Foreskin melanocyte (primary cell): ENCODE measurements at places on chromosomes 12 and 14.

DNA sequence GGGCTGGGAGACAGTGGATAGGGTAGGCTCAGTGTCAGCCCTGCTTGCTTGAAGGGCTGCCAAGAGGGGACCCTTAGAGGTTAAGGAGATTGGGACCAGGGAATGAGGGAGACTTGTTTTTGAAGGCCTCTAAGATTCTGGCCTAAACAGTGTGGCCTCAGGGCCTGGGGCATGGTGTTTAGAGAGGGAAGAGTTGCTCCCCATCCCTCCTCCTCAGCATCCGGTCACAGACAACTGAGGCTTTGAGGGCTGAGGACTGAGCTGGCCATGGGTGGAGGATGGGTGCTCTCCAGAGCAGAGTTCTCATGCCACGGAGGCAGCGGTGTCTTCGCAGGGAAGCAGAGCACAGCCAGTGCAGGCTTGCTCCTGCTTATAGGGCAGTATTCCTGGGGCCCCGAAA is 49.4 kb downstream of the KRT80 start:
- DNase-seq, result peak; percentile 82

GRCh38 chr12:110379197-110379596 is 24.3 kb downstream of the ANAPC7 start:
- peak; percentile 9 for DNase-seq

GRCh38 chr12:60977966-60978365 is 1282.2 kb upstream of the USP15 start:
- DNase-seq, result no peak

GRCh38 chr12:125300249-125300648 is 235.0 kb downstream of the AACS start:
- no peak for DNase-seq

- peak; percentile 70 for DNase-seq
These were observed 142.3 kb upstream of the ARHGAP5 start for GRCh38 chr14:31934767-31935266.

GRCh38 chr12:5624486-5625272 is 192.8 kb downstream of the NTF3 start:
- no peak for DNase-seq

- DNase-seq, result no peak
These were observed 92.3 kb downstream of the KCNK13 start for GRCh38 chr14:90154110-90154509.

DNA sequence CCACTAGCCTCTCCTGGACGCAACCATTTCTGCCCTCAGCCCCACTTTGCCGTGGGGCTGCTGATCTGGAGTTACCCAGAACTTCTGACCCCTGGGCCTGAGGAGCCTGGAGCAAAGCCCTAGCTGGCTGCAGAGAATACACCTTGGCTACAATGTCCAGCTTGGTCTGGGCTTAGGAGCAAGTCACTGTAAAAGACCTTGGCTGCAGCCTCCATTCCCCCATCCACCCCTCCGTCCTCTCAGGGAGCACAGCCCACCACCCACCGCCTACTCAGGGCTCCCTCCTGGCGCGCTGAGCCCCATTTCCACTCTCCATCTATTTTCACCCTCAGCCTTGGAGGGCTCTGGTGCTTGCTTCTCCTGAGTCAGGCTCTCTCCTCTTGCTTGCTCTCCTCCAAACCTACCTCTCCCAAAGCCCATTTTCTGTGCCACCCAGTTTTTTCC is 42.9 kb downstream of the ERH start:
- no peak for DNase-seq

DNA sequence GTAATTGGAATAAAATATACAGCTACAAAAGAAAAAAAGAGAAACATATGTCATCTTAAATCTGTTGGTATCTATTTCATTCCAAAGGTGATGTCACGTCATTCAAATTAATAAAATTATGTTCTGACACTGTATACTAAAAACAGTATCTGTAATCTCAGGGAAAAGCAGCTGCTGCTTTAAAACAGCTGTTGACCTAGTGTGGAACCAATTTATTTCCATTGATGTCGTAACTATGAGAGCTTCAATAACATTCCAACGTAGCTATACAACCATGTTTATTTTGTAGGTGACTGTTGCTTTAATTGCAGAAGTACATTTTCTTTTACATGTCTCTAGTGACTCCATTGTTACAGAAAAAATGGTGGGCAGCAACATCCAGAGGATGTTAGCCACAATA is 571.7 kb downstream of the RPS29 start:
- DNase-seq, result no peak

- no peak for DNase-seq
These were observed 235.2 kb upstream of the KRR1 start for GRCh38 chr12:75746621-75747020.

- DNase-seq, result no peak
These were observed 3.8 kb downstream of the ARHGEF40 start for GRCh38 chr14:21073921-21074320.

DNA sequence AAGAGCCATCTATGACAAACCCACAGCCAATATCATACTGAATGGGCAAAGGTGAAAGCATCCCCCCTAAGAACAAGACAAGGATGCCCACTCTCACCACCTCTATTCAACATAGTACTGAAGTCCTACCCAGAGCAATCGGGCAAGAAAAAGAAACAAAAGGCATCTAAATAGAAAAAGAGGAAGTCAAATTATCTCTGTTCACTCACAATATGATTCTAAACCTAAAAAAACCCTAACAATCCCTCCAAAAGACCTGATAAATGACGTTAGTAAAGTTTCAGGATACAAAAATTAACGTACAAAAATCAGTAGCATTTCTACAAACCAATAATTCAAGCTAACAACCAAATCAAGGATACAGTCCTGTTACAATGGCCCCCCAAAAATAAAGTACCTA is 26.9 kb downstream of the MDM1 start:
- no peak for DNase-seq

DNA sequence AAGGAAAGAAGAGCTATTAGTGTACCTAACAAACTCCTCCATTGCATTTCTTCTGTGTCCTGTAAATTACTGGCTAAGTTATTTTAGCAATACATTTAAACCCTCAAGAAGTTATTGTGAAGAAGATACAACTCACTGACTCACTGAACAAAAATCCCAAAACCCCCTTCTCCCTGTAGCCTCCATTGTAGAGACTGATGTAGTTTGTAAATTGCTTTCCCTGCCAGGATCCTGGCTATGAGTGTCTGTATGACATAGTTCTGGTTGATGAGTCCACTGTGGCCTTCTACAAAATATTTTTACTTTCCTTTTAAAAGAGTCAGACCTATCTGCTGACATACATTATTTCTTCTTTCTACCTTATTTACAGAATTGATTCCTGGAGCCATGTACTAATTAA is 155.6 kb downstream of the SLC6A15 start:
- no peak for DNase-seq

DNA sequence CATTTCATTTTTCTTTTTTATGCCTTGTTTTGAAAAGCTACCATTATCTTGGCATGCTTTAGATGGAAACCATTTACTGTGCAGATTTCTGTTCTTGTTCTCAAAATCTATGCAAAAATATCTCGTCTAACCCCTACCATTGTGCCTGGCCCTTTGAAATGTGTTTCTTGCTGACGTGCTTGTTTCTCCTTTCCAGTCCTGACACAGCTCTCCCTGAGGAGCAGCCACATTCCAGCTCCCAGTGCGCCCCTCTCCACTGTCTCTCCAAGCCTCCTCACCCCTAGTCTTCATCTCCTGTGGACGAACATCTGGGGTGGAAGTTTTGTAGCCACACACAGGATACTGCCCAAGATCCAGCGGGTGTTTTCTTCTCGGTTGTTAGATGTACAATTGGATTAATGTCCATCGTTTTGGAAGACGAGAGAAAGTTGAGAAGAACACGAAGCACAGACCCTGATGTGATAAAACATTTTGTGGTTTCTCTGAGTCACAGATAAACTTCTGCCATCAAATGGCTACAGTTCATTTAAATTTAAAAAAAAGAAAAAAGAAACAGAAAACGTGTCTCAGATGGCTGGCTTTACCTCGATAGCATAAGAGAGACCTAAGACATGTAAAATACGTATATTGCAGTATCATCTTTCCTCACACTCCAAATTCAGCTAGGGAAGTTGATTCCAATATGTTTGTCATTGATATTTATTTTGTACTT is 21.9 kb upstream of the FGD4 start:
- DNase-seq, result no peak

DNA sequence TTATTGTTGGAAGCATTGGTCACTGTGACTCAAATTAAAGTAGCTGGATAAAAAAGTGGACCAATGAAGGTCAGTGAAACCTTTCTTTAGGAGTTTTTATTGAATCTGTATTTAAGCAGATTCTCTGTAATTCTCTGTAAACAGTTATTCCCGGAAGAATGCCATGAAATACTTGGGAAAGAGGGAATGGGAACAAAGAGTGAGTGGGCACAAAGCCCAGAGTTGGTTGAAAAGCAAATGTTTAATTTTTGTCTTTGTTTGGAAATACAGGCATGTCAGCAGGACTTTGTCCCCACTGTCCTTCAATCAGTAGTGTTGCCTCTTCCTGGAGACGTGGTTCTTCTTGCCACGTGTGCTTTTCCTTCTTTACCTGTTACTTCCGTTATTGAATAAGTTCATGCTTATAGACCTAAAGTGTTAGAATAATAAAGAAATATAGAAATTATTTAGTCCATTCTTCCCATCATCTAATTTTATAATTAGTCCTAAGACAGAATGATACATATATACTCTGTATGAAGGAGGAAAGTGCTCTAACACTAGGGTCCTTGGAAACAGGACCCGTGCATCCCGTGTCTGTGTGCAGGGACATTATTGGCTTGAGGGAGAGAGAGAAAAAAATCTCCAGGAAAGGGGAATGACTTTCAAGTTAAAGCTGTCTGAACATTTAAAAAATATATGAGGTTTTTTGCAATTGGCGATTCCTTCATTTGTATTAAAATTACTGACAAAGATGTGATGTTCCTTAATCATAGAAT is 2.0 kb upstream of the ANG start:
- DNase-seq, result no peak

GRCh38 chr12:108340037-108340436 is 926 bp upstream of the CMKLR1 start:
- DNase-seq, result no peak

DNA sequence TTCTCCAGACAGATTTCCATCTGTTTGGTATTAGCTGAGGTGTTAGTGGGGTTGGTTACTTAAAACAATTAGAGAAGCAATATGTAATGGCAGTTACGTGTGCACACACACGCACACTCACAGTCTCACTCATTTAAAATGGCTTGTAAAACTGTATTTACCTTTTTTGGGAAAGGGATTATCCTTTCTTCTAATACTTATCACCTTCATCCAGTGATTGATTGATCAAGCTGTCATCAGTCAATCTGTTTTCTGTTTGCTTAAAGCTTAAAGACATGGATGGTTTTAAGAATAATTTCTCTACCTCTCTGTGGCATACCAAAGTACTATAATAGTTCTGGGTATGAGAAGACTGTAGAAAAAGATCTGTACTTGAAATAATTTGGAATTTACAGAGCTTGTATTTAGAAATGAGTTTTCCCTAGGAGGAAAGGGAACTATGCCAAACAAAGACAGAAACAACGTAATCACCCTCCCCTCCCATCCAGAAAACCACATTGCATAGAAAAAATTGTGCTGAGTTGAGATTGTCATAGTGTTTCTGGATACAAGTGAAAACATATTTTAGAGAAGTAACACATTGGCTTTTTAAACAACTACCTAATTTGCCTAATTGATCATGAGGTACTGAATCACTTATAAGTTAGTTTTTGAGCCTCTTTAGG is 455.8 kb downstream of the PCNX1 start:
- peak; percentile 7 for DNase-seq

GRCh38 chr14:31170411-31170810 is 37.2 kb downstream of the HECTD1 start:
- DNase-seq, result no peak

DNA sequence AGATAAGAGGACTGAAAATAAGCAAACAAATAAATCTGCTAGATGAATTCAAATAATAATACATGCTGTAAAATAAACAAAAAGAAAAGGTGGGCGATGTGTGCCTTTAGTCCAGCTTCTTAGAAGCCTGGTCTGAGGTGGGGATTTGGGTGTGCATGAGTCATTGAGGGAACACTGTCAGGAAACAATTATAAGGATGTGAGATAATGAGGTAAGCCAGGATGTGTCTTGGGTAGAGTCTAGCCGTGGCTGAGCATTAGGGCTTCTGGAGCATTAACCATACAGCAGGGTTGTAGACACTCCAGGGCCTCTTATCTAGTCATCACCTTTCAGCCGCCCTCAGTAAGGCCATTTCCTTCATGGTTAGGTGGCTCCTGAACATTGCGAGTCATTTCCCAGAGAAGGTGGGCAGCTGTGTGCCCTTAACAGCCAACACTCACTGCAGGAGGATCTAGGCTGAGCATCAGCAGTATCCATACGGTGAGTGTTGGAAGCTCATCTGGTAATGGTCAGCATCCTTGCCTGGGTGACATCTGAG is 405.6 kb downstream of the GLT1D1 start:
- no peak for DNase-seq

DNA sequence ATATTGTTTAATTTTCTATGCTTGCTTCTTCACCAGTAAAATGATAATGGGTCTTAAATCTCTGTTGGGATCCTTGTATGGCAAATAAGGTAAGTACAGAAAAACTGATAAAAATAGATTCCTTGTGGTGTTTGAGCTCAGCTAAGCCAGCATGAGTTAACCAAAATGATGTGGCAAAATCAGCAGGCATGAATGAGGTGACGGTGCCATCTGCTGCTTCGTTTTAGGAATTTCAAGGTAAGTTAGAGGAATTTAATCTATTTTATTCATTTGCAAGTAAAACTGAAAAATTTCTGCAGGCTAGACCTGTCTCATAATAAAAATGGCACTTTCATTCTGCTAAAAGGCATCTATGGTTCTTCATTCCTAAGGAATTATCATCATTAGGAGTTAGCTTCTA is 10.0 kb upstream of the CLEC7A start:
- DNase-seq, result peak; percentile 48

GRCh38 chr14:100771121-100771800 is 44.6 kb downstream of the DLK1 start:
- DNase-seq, result no peak

GRCh38 chr12:31362115-31362758 is 36.3 kb upstream of the SINHCAF start:
- DNase-seq, result no peak

GRCh38 chr14:55301437-55302121 is 30.4 kb downstream of the FBXO34 start:
- DNase-seq, result no peak

GRCh38 chr12:85574291-85574690 is 261.9 kb downstream of the RASSF9 start:
- no peak for DNase-seq

DNA sequence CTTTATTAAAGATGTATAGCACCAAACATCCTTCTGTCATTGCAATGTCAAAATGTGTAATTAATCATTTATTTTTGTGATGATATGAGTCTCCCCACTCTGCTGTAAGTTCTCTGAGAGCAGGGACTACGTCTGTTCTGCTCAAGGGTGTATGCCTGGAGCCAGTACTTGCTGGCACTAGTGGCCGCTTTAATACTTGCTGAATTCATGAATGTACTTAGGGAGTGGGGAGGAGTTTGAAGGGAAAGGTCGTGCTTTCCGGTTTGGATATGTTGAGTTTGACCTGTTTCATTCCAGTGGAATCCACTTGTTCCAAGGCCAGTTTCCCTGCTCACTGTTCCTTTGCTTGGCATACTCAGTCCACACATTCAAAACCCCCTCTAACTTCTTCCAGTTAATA is 1.9 kb upstream of the DCAF5 start:
- no peak for DNase-seq

GRCh38 chr14:92538412-92538985 is 24.9 kb downstream of the RIN3 start:
- no peak for DNase-seq

- no peak for DNase-seq
These were observed 224.4 kb downstream of the NUBPL start for GRCh38 chr14:31785574-31785973.

- no peak for DNase-seq
These were observed 46.0 kb upstream of the EVL start for GRCh38 chr14:100019156-100019744.
